ENCODE measurements at places on chromosomes 4 and X.

GRCh38 chr4:27398631-27399310 lies 538.1 kb downstream of the STIM2 start:
- DNase-seq: no peak

GRCh38 chr4:70508801-70509200 lies 9.6 kb upstream of the AMTN start:
- DNase-seq: no peak

DNA sequence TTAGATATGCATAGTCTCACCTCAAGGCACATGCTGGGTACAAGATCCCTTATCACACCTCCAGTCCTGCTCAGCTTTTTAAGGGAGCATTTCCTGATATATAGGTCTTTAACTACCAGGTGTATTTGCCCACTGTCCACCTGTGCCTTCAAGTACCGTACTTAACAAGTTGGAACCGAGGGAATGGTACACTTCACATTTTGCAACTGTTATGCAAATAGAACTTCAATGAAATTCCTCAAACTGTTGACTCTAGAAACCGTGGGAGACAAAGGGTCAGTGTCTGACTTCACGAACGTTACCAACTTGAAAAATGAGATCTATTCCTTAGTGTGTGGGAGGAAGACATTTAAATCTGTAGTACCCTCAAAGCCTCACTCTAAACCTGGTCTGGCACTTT lies 5.2 kb downstream of the TRIM2 start:
- DNase-seq: no peak

DNA sequence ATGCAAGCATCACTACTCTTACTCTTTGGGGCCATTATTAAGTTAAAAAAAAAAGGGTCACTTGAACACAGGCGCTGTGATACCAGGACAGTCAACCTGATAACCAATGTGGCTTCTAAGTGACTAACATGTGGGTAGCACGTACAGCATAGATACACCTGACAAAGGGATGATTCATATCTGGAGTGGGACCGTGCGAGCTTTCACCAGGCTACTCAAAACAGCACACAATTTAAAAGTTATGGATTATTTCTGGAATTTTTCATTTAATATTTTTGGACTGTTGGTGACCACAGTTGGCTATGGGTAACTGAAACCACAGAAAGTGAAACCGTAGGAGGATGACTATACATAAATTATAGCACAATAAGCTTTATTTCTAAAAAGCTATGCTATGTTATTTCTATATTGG lies 113.8 kb upstream of the STIM2 start:
- no peak for DNase-seq

GRCh38 chr4:77432717-77433417 lies 172.8 kb upstream of the CXCL13 start:
- no peak for DNase-seq

DNA sequence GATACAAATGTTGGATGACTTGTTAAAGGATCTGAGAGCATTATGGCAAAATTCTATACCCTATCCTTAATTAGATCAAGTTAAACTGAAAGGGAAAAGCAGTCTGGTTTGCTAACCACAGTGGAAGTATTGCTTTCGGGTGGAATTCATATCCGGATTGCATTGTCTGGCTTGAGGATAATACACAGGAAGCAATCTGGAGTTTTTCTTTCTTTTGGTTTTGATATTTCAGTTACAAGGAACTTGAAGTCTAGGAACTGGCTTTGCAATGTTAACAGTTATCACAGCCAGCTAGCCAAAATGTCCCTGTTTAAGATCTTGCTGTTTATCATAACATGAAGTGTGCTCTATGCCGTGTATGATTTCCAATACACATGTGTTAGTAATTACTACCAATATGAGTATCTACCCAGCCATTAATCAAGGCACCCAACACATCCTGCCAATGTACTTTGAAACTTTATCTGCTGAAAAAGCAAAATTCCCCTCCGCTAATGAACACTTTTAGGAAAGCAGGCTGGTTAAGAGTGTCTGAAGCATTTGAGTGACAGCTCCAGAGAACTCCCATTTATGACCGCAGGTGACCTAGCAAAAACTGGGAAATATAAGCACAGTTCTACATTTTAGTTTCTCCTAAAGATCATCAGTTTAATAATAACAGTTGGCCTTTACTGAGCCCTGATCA lies 146.4 kb downstream of the PALLD start:
- DNase-seq: no peak

GRCh38 chr4:155600244-155600643 lies 66.4 kb upstream of the GUCY1A1 start:
- DNase-seq: no peak

GRCh38 chrX:48709522-48710112 lies 13.1 kb downstream of the SUV39H1 start:
- no peak for DNase-seq

- DNase-seq: no peak
Measured at GRCh38 chrX:154327038-154327820, 31.6 kb downstream of the TKTL1 start.

DNA sequence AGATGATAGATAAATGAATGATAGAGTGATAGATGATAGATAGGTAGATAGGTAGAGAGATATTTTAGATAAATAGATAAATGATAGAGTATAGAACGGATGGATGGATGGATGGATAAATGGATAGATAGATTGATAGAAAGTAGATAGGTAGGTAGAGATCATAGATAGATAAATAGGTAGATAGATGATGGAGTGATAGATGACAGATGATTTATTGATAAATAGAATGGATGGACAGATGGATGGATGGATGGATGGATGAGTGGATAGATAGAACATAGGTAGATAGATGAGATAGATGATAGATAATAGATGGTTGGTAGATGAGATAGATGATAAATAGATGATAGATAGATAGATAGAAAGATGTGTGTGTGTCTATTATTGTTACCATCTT lies 49.5 kb downstream of the ARSD start:
- DNase-seq: no peak

DNA sequence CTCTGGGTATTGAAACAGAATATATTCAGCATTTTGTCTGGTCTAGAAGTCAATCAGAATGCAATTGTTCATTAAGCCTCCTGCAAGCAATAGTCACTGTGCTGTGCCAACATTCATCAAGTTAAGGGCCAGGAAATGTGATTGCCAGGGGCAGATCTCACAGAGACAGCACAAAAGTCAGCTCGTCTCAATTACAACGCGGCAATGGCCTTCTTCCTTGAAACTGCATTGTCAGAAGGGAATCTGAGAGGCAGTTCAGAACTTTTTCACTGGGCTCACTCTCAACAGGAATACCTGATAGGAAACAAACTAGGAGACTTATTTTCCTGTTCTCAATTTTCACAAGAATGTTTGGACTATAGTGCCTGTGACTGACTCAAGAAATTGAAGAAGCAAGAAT lies 131.1 kb upstream of the NR3C2 start:
- DNase-seq: no peak

GRCh38 chr4:15197005-15197404 lies 194.7 kb downstream of the CPEB2 start:
- DNase-seq: no peak

DNA sequence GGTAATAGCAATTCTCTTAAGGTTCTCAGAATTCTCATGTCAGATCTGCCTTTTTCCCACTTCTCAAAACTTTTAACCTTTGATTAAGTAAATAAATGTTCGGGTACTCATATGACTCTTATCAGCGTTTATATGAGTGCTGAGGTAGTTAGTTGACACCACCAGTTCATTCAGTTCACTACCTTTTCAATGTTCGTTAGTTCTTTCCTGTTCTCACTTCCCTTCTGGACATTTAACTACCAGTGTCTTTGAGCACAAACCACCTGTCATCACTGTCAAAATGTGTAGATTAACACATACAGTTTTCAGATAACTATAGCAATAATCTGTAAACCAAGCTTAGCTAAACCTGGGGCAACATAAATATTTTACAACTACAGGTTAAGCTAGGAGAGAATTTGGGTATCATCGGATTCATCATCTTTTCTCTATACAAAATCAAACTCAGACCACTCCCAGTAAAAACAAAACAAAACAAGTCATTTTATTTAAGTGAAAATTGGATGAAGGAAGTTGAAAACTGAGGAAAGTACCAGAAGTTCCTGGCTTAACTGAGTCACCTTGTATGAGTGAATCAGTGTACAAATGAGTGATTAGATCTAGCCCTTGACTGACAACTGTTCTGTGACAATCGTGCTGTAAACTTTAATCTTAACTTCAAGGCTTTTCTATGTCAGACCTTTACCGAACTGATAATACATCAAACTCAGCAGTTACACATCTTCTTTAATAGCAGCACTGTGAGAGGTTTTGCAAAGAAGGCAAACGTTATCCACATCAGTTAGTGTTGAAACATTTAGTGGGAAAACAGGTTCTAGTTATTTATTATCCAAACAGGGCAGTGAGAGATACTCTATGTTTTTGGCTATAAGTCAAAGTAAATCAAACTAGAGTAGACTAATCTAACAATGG lies 41.9 kb downstream of the ARHGEF38 start:
- DNase-seq: no peak

GRCh38 chr4:105666693-105667092 lies 41.8 kb downstream of the INTS12 start:
- DNase-seq: no peak

GRCh38 chr4:140642674-140643437 lies 74.1 kb upstream of the UCP1 start:
- DNase-seq: peak; percentile 26

DNA sequence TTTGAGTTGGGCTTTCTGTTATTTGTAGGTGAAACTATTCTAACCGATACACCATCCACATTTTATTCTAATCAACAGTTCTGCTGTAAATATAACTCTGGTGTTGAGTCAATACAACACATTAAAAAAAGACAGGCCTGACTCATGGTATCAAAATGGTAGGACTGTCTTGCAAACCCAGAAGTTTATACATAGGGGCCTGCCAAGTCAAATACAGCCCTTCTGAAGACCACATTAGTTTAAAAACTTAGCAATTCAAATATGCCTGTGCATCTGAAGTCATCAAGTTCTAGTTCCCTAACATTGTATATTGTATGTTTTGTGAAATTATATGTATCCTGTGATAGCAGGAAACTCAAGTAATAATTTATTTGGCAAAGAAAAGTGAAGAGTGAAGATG lies 24.4 kb upstream of the PDE5A start:
- no peak for DNase-seq

DNA sequence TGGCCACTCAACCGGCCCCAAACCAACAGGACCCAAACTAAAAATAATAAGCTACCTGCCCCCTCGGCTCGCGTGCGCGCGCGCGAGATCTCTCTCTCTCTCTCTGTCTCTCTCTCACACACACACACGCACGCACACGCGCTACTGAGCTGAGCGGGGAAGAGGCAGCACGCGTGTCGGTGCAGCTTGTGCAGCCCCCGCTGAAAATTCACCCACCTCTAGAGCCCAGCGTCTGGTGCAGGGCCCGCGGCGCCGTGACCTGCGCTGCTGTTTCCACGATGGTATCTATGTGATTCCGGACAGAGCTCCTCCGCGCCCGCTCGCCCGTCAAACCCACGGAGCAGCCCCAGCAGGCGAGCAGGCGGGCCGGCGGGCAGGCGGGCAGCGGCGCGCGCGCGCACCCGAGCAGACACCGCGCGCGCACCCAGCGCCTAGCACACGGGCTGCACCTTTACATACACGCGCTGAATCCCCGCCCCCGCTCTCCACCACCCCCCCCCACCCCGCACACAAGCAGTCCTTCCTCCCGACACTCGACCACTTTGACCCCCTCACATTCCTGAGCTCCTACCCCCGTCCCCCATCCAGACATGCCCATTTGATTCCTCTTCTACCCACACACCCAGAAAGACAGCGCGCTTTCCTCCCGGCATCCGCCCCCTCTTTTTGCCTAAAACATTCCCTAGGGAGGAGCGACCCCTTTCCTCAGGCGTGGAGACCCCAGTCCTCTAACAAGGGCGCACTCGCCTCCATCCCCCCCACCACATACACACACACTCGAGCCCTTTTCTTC lies 1.0 kb downstream of the SLITRK4 start:
- no peak for DNase-seq

DNA sequence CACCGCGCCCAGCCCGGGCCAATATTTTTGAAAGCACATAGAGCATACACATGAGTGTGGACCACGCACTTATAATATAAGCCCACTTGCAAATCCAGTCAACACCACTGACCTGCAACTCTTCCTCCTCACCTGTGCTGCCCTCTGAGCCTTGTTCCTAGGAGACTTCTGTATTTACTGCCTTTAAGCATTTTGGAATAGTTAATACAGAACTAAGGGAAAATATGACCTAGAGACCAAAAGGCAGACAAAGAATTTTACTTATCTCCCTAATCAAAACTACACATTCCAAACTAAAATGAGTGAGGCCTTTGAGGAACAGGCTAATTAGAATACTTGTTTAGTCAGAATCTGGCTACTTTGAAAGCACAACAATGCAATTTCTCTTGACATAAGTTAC lies 89.1 kb downstream of the RELL1 start:
- no peak for DNase-seq

- DNase-seq: no peak
Measured at GRCh38 chrX:48045410-48046311, 25.8 kb downstream of the ZNF630 start.

DNA sequence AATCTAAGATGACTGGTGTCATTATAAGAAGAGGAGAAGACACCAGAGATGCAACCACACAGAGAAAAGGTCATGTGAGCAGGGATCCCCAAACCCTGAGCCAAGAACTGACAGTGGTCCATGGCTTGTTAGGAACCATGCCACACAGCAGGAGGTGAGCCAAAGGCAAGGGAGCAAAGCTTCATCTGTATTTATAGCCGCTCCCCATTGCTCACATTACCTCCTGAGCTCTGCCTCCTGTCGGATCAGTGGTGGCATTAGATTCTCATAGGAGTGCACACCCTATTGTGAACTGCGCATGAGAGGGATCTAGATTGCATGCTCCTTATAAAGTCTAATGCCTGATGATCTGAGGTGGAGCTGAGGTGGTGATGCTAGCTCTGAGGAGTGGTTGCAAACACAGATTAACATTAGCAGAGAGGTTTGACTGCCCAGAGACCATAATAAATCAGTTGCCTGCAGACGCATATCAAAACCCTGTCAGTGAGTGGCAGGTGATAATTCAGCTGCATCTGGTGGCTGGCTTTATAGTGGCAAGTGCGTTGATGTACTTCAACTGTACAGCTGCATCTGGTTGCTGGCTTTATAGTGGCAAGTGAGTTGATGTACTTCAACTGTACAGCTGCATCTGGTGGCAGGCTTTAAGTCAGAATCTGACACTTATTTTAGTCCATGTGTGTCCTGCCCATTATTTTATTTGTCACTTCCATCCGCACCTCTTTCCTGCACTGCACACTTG lies 19.8 kb upstream of the CXCL2 start:
- DNase-seq: no peak

Measured in breast epithelium (tissue), 4 donors.